ENCODE measurements at places on chromosomes 12 and 14.

DNA sequence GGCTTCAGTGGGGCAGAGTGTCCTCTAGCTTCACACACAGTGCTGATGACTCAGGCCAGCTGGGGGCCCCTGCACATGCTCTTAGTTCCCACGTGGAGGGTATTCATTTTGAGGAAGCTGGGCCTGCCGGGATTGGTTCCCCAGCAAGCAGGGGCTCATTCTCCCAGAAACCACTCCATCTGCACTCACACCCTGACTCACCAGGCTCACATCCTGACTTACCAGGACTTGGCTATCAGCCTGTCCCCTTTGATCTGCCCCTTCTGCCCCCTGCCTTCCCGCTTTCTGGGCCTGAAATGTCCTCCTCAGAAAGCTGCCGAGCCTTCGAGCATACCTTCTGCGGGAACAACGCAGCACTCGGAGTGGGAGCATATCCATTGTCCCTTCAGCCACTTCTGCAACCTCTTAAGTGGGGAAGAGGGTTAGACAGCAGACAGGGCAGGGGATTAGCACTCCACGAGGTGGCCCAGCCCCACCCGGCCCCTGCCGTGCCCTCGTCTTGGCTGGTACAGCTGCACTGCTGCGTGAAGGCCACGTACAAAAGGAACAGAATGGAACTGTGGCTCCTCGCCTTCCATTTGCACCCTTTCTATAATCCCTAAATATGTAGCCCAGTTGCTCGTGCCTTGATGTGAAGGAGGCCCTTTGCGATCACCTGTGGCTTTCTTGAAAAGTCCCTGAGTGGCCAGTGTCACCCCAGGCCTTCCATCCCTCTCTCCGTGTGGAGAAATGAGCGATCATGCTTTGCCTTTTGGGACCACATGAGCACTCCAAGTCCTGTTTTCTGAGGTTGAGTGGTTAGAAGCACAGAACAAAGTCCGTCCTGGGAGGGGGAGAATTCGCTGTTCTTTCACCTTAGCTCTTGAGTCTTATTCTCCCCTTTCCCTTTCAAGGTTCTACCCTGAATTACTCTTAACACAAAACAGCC is 26.1 kb downstream of the TPCN1 start:
- DNase-seq = no peak

- DNase-seq = peak; percentile 39
Measured at GRCh38 chr12:124727264-124727800, 136.3 kb downstream of the SCARB1 start.

DNA sequence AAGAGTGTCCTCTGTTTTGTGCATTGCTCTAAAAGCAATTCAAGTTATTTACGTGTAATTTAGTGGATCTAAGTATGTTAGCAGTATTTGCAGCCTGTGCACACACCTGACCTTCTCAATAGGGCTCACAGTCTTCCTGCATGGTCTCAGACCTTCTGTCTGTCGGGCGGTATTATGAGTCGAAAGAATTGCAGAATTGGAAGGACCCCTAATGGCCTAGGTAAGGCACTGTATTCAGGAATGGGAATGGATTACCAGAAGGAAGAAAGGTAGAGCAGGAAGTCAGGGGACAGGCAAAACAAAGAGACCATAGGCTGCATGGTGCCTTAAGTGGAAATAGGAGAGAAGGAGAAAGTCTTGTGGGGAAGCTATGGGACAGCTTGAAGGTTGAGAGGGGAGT is 341.6 kb downstream of the VRK1 start:
- no peak for DNase-seq

GRCh38 chr12:6432991-6433390 is 11.8 kb upstream of the CD27 start:
- DNase-seq = no peak

- no peak for DNase-seq
Measured at GRCh38 chr14:76759589-76759988, 1.7 kb upstream of the VASH1 start.

- no peak for DNase-seq
Measured at GRCh38 chr14:51697848-51698247, 46.1 kb downstream of the FRMD6 start.

GRCh38 chr14:63652406-63652805 is 10.7 kb upstream of the WDR89 start:
- no peak for DNase-seq

DNA sequence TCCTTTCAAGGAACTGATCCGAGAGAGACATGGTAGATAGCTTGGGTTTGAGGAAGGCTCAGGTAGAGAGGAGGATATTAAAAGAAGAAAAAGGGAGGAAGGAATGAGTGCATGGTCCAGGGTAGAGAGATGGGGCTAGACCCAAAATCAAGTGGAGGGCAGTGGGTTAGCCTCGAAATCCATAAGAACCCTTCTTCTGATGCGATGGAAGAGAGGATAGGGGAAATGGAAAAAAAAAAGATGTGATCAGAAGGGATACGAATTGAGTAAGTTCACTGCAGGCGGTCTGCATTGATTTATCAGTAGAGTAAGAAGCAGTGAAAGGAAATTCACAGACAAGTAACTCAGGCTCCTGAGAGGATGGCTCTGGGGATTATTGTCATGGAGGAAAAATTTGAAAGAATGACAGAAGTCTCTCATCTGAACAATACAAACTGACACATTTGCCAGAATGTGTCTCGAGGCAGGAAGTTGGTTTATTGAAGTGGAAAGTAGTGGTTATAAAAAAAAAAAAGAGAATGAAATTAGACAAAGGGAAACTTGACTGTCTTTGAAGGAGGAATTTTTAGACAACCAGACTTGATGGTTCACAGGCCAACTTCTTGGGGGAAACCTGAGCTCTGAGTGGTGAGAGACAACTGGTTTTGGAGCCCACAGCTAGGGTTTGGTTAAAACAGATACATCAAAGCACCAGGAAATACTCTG is 10.2 kb downstream of the PPFIBP1 start:
- no peak for DNase-seq

GRCh38 chr12:108850854-108851573 is 6.4 kb downstream of the SSH1 start:
- DNase-seq = no peak

DNA sequence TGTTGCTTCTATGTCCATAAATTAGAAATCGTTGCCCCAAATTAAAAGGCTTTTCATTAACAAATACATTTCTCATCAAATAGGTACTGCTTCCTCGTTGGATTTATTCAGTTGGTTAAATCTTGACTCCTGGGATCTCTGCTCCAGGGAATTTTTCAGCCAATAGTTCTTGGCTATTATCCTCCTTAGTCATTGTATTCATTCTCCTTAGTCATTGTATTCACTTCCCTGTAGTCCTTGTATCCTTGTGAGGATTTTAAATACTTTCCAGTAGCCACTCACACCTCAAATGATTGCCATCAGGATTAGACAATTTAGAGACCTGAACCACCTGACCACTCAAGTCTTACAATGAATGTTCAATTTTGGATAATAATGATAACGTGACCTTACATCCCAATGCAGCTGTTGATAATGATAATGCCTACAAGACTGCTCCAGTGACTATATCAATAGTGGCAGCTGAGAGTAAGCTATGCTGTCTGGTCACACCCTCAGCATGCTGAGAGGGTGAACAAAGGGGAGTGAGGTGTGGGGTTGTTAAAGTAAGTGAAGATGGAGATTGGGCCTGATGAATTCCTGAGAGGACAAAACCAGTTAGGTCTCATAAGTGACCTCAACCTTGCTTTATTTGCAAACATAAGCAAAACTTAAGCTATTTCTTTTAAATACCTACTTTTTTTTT is 193.7 kb upstream of the RTL1 start:
- DNase-seq = no peak

- no peak for DNase-seq
Measured at GRCh38 chr12:16103851-16104250, 173.6 kb downstream of the SLC15A5 start.

DNA sequence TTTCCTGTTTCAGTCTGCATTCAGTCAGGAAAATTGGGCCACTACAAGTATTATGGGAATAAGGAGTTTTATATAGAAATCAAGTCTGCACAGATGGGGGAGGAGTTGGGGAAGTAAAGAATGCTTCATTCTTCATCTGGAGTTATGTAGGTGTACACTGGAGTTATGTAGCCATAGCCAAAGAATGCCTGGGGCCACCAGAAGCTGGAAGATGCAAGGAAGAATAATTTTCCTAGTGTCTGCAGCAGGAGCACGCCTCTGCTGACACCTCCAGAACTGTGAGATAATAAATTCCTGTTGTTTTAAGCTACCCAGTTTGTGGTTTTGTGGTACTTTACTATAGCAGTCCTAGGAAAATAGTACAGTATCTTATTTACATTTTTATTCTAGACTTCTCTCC is 333.4 kb downstream of the NELL2 start:
- DNase-seq = no peak

GRCh38 chr12:100337299-100337698 is 19.6 kb upstream of the SLC17A8 start:
- no peak for DNase-seq

DNA sequence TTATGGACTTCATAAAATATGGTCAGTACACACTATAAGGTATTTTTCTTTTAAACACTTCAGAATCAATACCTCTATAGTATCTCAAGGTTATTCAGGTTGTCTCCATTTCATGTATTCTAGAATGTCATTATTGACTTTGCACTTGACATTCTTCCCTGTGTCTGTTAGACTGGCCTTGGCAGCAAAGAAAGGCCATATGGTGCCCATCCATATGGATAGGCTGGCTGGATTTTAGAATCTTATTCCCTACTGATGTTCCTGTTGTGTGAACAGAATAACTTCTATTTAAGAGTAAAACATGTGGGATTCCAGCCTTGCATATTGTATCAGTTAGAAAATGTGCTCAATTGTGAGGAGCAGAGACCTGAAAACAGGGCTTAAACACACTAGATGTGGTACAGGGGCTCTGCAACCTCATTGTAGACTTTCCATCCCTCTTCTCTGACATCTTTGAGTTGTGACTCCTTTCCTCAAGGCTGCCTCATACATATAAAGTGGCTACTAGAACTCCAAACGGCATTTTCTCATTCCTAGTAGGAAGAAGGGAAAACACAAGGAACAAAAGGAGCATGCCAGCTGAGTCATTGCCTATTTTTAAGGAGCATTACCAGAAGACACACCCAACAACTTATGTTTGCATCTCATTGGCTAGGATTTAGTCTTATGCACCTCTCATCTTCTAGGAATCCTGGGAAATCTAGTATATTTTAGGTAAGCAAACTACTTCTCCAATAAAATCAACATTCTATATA is 221.2 kb upstream of the TMPO start:
- DNase-seq = no peak

DNA sequence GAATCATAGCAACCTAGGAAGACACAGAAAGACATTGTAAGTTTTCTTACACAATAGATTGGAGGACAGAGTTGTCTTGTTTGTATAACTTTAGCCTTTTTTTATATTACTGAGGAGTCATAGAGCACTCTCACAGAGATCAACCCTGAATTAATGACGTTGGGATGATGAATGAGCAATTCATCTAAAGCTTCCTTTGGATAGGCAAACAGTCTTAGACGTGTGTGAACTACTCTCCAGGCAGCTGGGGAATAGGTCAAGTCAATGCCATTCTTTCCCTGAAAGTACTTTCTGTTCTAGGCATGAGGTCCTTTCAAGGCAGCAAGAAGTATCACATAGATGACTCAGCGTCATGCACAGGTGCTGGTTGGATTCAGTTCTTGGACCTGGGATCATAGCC is 369.1 kb upstream of the NOVA1 start:
- DNase-seq = no peak

- no peak for DNase-seq
Measured at GRCh38 chr12:10668526-10668925, 5.3 kb downstream of the STYK1 start.

GRCh38 chr12:86613311-86613710 is 357.1 kb upstream of the MGAT4C start:
- no peak for DNase-seq

- DNase-seq = no peak
Measured at GRCh38 chr12:99806304-99806703, 158.8 kb downstream of the GARIN6 start.

GRCh38 chr12:55993230-55993853 is 3.7 kb upstream of the SUOX start:
- DNase-seq = no peak

- no peak for DNase-seq
Measured at GRCh38 chr14:106442857-106443256, 916.5 kb downstream of the TMEM121 start.

DNA sequence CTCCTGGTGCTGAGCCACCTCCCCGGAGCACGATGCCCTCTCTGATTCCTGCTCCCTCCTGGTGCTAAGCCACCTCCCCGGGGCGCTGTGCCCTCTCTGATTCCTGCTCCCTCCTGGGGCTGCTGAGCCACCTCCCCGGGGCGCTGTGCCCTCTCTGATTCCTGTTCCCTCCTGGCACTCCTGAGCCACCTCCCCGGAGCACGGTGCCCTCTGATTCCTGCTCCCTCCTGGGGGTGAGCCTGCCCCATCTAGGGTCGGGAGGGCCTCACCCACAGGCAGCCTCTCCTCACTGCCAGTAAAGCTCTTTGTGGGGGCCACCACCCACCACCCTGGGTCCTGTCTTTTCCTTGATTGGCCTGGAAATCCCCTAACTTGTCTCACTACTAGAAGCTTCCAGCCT is 327.6 kb upstream of the SFSWAP start:
- DNase-seq = no peak

DNA sequence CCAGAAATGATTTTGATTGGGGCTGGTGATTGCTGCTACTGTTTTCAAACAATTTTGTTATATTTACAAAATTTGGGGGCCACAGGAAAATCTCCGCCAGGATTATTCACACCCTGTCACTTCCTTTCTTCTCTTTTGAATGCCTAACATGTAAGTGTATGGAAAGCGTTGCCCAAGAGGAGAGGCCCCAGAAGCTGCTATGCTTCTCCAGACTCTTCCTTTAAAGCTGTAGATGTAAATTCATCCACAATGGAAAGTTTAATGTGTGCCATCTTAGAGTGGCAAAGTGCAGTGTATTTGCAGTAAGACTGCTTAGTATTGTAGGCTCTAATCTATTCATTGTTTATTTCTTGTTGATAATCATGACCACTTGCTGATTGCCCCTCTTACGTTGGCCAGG is 136.7 kb upstream of the LRIG3 start:
- no peak for DNase-seq

DNA sequence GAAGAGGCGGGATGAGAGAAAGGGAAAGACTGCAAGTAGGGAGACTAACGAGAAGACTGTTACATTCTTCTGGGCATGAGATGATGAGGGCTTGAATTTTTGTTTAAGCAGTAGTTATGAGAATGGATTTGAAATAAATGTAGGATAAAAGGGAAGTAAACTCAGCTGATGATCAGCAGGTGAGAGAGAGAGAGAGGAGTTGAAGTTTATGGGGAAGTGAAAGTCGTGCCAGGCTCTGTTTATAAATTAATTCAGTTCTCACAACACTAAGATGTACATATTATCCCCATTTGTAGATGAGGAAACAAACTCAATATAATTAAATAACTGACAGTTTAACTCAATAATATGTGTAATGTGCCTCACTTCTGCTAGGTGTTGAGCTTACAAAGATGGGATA is 170.0 kb upstream of the RMST start:
- no peak for DNase-seq

DNA sequence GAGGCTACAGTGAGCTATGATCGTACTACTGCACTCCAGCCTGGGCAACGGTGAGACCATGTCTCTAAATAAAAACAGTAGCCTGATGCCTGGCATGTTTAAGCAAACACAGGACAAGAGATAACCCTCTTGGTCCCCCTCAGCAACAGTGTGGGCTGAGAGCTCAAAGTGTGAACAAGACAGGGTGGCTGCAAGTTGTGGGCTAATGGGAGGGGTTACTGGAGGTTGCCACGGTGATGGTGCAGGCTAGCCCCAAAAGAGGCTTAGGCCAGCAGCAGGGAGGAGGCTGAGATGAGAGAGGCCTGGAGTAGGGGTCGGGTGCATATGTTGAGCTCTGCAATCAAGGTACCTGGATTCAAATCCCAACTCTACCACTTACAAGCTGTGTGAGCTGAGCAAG is 3.4 kb upstream of the LGMN start:
- no peak for DNase-seq
